ENCODE measurements at places on chromosomes 4 and X. TPM values are rescaled to one million over a fixed set of nuclear protein-coding genes. Genes with fewer than 3 reads are reported as not detected.

Gene ASB9
- 0.66 TPM for polyA plus RNA-seq

- no peak overlapping the region for H3K4me3 ChIP-seq
- H3K36me3 ChIP-seq, result no peaks in the 10 kb centered on the region
- H3K4me1 ChIP-seq, result peaks cover 7% of the 10 kb centered on the region
- no peak overlapping the region for H3K27ac ChIP-seq
- no peaks in the 10 kb centered on the region for H3K27me3 ChIP-seq
- no peak for DNase-seq
Measured at GRCh38 chr4:3358656-3359055, 65.8 kb downstream of the RGS12 start.

Gene MAGEB10
- not detected for polyA plus RNA-seq

DNA sequence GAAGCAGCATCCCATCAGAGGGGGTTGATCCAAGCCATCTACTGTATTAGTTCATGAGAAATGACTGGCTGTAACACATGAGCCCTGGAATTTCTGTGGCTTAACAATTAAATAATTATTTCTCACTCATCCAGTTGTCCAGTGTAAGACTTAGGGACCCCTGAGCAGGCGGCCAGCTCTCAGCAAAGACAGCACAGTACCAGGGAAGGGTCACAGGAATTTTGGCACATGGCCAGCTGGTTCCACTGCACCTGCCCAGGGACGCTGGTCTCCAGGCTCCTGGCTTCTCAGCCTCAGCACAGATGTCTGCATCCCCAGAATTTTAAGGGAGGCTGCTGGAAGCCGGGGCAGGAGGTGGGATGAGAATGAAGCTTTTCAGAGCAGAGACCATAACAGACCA, 93.7 kb upstream of the DHRSX start:
- peaks cover 29% of the 10 kb centered on the region for H3K4me1 ChIP-seq
- no peaks in the 10 kb centered on the region for H3K27me3 ChIP-seq
- no peak for DNase-seq
- no peak overlapping the region for H3K27ac ChIP-seq

Gene SASH3
- 0.09 TPM for polyA plus RNA-seq

- H3K4me1 ChIP-seq, result peaks cover 17% of the 10 kb centered on the region
- no peak overlapping the region for H3K27ac ChIP-seq
- peak; percentile 33 for DNase-seq
- H3K27me3 ChIP-seq, result no peaks in the 10 kb centered on the region
Measured at GRCh38 chr4:99405433-99406115, 29.6 kb downstream of the ADH7 start.

Gene HELQ
- 6.7 TPM for polyA plus RNA-seq

DNA sequence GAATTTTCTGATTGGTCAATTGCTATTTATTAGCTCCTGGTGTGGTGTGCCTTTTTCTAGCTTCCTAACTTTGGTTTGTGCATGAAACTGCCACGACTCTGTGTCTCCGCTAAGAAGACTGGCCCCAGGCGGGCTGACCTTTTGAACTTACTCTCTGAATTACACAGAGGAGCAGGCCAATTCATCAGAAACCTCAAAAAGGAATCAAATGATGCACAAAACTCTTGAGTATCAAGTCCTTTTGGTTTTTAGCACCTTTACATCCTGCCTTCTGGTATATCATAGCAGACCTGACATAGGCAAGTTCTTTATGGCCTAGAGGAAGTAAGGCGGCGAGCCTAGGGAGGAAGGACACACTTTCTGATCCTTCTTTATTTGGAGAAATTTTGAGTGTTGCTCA, 17.6 kb downstream of the TKTL1 start:
- DNase-seq, result no peak
- H3K36me3 ChIP-seq, result no peaks in the 10 kb centered on the region
- H3K4me3 ChIP-seq, result no peak overlapping the region

Gene CXCL6
- 0.29 TPM for polyA plus RNA-seq

Gene ADGRG2
- 0.07 TPM for polyA plus RNA-seq

DNA sequence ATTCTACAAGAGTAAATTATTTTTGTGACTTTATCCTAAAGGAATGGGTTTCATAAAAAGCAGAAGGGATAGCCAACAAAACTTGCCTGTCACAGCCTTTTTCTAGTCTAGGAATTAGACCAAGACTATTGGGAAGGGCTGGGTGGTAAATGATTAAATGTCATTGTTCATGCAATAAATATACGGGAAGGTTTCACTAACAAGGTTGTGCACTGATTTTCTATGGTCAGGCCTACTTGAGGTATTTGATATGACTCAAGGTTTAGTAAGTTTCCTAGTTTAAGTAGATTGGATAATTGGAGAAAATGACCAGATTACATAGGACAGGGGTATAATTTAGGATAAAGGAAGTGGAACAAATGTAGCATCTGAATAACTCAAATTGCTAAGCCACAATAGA, 249.1 kb upstream of the BMP3 start:
- no peak overlapping the region for H3K4me3 ChIP-seq
- no peaks in the 10 kb centered on the region for H3K4me1 ChIP-seq
- no peak for DNase-seq

- no peak overlapping the region for H3K4me3 ChIP-seq
- no peaks in the 10 kb centered on the region for H3K27me3 ChIP-seq
Measured at GRCh38 chr4:2595952-2596552, 59.6 kb downstream of the FAM193A start.

All from keratinocyte (primary cell).